ENCODE measurements at places on chromosomes 13 and 19.

- no peak for DNase-seq
Observed at GRCh38 chr13:46490129-46490528, 62.8 kb upstream of the LRCH1 start.

- DNase-seq, result peak; percentile 89
Observed at GRCh38 chr19:29837448-29837981, 25.7 kb downstream of the CCNE1 start.

DNA sequence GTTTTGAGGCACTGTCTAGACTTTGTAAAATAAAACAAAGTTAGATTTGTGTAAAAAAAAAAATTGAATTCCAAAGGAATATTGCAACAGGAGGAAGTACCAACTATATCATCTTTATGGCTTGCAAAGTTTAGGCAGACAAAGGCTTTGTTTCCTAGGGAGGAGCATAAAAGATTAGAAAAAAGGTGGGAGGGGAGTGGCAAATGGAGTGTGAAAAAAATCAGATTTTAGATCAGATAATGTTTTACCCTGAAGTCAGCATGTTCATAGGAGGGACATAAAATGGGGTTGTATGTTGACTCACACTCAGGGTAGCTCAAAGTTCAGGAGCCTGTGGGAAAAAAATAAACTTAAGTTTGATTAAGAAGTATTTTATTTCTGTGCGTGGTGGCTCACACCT, 3.7 kb downstream of the ZNF85 start:
- DNase-seq, result no peak

- no peak for DNase-seq
Observed at GRCh38 chr19:3151563-3152418, 16.0 kb downstream of the GNA15 start.

DNA sequence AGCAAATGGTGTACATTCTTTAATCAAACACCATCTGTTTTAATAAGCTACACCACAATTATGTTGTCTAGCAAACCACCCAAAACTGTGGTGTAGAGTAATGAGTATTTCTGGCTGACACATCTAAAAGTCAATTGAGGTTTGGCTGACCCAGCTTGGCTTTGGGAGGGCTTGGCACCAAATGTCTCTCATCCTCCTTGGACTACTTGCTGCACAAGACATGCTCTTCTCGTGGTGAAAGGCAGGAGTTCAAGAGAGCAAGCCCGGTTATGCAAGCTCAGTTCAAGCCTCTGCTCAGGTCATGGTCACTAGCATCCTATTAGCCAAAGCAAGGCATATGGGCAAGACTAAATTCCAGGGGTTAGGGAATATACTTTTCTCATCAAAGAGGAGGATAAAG, 37.1 kb downstream of the LACC1 start:
- no peak for DNase-seq

DNA sequence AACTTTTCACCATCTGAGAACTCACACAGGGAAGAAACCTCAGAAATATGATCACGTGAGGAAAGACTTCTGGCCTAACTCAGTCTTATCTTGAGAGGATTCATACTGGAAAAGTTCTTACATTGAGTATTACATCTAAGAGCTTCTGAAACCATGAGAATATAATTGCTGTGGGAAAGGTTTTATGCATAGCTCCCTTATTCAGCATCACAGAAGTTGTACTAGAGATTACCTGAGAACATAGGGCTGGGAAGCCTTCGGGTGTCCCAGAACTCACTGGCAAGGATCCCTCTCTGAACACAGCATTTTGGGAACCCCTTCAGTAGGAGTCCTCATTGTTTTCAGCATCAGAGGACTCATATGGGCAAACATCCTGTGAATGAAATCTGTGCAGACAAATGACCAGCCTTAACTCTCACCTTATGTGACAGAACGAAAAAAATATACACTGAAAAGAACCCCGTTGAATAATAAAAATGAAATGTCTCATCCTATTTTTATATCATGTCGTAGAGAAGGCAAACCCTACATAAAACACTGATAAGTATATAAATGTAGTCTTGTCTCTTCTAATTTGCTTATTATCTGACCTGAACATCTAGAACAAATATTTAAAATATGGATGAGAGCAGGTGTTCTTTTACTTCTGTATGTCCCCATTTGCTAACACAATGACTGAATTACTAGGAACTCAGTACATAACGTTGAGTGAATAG, 14.2 kb downstream of the ZNF274 start:
- DNase-seq, result no peak

DNA sequence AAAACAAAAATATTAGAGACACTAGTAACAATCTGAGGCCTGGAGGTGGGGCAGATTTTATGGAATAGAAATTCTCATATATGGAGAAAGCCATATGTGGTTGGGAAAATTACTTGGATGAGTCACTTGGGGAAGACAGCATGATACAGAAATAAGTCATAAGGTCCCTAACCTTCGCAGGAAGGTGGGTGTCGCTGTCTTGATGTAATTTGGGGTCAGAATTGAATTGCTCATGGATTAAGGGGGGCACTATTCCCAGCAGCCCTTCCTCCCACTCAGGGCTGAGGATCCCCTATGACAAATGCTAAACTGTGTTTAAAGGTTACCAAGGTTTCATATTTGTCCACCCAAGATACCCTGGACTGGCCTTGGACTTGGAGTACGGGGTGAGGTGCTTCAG, 5.0 kb downstream of the RDH8 start:
- DNase-seq, result no peak

- DNase-seq, result no peak
Observed at GRCh38 chr19:1473085-1473851, 5.7 kb downstream of the C19orf25 start.

- DNase-seq, result no peak
Observed at GRCh38 chr19:18173054-18173571, 500 bp upstream of the IFI30 start.

- no peak for DNase-seq
Observed at GRCh38 chr13:30103161-30103840, 204.1 kb downstream of the KATNAL1 start.

DNA sequence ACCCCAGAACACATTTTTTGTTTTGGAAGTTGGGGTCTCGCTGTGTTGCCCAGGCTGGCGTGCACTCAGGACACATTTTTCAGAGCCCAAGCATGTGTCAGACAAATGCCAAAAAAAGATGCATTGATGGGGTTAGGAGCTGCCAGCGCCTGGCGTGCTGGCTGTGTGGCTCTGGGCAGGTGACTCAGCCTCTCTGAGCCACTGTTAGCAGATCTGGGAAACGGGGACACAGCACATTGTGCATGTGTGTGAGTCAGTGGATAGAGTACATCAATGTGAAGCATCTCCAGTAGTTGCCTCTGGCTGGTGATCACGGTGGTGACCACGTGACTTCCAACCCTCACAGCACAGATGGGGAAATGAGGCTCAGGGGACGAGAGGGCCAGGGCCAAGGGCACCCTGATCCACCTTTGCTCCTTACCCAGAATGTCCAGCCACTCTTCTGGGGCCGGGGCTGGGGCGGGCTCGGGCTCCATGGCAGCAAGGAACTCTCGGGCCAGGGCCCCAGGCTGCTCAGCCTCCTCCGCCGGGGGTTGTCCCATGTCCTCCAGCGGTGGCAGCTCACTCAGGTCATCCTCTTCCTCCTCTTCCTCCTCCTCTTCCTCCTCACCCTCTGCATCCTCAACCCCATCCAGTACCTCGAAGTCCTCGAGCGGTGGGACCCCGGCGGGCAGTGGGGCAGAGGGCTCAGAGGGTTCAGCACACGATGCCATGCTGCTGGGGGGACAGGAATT, 1.9 kb downstream of the FKBP8 start:
- DNase-seq, result no peak

DNA sequence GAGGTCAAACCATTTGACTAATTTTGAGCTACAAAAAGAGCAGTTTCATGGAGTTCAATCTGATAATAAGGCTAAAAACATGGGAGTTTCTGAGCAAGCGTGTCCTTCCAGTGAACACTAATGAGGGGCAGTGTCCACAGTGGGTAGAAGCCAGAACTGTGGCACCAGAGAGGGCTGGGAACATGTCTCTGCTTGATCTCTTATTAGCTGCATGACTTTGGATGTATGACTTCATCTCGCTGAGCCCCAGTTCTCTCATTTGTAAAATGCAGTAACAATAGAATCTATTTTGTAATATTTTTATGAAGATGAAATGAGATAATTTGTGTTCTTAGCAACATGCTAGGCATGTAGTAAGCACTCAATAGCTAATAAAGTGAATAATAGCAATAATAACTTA, 69.8 kb downstream of the HS6ST3 start:
- DNase-seq, result no peak

- no peak for DNase-seq
Observed at GRCh38 chr13:65264066-65264465, 1966.1 kb downstream of the PCDH9 start.

GRCh38 chr13:74866101-74866500, 615.9 kb downstream of the TBC1D4 start:
- DNase-seq, result no peak

DNA sequence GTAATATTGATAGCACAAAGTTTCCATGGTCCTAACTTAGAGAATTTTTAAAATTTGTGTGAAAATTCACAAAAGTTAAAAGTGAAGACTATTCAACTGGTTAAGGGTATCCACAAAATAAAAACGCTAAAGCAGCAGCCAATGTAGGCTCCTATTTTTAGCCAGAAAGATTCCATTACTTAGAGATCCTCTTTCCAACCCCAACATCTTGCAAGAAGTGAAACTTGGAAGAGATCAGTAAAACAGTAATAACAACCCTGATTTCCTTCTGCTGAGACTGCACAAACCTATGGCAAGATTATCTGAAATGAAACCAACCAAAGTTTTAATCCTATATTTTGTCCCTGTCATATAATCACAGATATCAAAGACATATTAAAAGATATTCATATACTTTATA, 8.5 kb downstream of the TBC1D4 start:
- DNase-seq, result no peak

DNA sequence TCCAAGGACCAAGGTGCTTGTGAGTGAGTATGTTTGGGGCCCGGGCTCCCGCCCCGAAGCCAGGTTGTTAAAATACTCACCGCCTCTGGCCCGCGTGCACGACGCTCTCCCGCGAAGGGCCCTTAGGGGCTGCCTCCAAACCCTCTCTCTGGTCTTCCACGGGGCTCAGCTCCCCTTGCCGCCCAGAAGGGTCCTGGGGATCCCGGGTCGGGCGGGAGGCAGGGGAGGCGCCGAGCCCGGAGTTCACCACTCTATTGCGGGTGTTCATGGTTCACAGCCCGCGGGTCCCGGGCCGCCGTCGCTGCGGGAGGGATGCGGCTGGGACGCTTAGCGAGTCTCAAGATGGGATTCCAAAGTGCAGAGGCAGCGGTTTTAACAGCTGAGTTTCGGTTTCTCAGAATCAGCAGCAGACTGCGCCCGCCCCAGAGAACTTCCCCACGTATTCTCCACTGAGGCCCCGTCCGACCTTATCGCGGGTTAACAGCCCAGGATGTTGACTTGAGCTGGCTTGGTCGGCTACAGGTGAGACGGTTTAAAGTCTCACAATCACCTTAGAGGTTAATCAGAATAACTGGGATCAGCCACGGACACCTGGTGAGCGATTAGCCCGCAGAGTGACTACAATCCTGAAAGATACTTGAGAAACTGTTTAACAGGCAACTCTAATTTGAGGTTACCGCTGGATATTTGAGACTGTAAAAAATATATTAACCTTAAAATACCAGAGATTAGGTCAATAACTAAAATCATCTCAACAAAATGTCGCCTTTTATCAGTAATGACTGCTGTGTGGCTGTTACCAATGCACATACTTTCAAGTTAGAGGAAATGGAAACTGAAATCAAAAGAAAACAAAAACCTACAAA, at the start of gene EPSTI1:
Gene EPSTI1 (minus strand): TSS at position 344 of the 866 bp plus-strand sequence. CDS start 76 bp downstream, at position 268.
- DNase-seq, result peak; percentile 62

DNA sequence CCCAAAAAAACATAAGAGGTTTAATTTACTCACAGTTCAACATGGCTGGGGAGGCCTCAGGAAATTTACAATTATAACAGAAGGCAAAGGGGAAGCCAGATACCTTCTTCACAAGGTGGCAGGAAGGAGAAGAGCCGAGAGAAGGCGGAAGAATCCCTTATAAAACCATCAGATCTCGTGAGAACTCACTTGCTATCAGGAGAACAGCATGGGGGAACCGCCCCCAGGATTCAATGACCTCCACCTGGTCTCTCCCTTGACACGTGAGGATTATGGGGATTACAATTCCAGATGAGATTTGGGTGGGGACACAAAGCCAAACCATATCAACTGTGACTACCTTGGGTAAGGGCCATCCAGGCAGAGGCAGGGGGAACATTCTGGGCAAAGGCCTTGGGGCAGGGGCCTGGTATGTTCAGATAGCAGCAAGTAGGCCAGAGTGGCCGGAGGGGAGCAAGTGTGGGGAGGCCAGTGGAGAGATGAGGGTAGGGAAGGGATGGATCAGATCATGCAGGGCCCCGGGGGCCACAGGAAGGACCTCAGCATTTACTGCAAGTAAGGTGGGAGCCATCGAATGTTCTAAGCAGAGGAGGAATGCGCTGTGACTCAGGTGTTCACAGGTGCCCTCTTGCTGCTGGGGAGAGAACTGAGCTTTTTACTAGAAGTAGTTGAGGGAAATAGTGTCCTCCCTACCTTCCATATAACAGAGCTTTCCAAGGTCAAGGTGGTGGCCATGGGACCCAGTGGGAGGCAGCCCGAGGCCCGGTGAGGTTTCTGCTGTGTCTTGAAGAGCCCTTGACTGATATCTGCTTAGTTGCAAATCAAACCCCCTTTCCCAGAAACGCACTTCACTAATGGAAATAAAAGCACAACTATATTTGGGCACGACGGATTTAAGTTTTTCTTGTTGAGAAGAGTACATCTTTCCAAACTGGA, 18.0 kb downstream of the RAB3D start:
- no peak for DNase-seq

DNA sequence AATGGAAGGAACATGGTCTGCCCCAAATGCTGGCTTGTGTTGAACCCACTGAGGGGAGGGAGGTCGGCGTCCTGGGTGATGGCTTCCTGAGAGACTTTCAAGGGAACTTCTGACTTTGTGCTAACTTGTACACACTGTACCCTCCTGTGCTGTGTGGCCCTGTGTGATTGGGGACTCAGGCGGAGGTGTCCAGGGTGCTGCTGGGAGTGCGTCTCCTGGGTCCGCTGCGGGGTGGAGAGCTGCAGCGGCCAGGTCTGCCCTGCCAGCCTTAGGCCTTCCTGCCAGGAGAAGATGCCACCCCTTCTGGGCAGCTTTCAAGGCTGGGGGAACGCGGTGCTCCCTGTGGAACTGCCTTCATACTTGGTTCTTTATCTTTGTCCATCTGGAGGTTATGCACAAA, 170.1 kb downstream of the URI1 start:
- DNase-seq, result no peak
